ENCODE measurements at places on chromosomes 7 and 10.
A peak's percentile ranks its signal among the peaks of the same experiment; 100 is the strongest.

DNA sequence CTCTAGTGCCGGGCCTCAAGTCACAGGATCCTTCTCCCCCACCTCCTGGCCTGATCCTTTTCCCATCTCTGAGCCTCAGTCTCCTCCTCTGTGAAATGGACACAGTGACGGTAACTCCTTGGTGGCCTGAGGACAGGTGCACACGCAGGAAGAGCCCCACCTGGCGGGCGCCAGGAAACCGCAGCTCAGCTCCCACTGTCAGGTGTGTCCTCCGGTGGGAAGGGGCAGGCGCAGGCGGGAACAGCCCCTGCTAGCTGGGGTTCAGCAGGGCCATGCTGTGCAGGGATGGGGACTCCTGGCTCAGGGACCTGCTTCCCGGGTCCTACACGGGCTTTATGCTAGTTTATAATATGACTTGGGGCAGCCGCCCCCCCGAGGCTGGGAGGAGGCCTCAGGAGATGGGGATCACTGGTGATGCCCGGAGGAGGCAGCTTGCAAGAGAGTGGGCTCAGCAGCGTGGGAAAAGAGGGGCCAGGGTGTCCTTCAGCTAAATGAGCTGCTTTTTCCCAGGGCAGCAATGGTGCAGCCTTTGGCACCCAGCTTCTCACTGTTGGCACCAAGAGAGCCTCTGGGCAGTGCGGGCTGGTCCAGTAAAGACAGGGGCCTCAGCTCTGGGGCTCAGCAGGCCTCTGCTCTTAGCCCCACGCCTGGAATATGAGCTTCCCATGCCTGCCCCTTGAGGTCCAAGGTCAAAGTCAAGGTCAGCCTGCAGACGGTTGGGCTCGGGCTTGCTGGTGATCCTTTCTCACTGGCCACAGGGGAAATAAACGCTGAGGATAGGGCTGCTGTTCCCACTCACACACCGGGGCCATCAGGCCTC lies 68.0 kb upstream of the FAM20C start:
- no peak for DNase-seq

DNA sequence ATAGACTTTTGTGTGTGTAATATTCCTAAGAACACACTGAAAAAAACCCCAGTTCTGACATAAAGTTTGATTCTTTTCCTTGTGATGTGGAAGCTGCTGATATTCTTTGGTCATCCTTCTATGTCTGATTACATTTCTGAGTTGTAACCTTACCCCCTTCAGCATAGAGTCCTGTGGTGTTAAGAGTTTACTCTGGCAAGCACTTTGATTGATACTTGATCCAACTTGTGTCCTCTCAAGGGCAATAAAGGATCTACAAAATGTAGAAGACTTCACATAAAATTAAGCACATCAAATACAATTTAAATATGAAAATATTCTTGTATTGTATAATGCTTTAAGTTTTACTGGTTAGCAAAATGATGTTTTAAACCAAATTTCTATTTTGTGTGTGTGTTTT lies 221.7 kb upstream of the DKK1 start:
- no peak for DNase-seq

- DNase-seq, result no peak
Measured at GRCh38 chr7:17467386-17467945, 169.0 kb downstream of the AHR start.

DNA sequence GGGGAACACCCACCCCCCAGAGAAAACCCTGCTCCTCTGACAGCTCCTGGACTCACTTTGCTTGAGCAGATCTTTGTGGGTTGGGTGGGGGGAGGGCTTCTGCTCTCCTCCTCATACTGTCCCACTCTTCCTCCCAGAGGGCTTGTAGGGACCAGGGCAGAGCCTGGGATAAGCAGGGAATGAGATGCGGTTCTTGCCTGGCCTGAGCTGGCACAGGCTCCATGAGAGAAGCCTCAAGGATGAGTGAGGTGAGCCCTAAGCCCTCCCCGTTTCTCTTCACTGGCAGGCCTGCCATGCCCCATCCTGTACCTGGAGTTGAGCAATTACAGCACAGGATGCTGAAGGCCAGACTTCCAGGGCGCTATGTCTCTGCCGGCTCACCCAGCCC lies 134.7 kb downstream of the ADAM12 start:
- DNase-seq, result no peak

GRCh38 chr10:70903262-70903921 lies 15.0 kb upstream of the PCBD1 start:
- peak; percentile 47 for DNase-seq

DNA sequence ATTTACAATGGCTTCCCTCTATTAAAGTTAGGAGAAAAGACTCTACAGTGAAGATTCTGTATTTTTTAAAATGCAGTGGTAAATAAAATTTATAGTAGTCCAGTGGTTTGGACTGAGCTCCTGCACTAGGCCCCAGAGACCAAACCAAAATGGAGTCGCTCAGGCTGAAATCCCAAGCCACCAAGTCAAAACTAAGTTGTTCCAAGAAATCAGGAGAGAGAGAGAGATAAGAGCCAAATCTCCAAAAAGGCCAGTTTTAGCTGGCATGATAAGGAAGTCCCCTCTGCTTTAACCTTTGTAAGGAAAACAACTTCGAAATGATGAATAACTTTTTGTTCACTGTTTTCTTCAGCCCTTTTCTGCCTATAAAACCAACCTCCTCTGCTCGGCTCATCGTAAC lies 265.9 kb upstream of the KLF14 start:
- DNase-seq, result no peak

DNA sequence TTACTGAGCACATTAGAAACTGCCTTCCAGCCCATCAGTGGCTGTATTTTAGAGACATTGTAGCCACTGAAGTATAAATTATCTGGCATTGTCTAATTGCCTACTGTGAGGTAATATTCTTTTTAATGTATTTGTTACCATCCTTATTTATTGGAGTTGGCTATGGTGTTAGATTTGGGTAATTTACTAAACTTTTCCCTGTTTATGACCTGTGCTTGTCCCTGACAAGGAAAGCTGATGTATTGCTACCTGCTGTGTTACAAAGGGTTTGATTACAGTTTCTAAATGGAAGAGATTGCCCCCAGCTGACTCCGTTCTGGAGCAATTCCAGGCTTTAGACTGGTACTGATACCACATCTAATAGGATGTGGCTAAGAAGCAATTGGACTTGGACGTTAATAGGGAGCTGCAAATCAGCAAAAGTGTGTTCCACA lies 12.3 kb upstream of the ASCC1 start:
- DNase-seq, result no peak

GRCh38 chr7:112184455-112184854 lies 21.7 kb downstream of the DOCK4 start:
- no peak for DNase-seq

GRCh38 chr10:77157248-77158019 lies 480.2 kb downstream of the KCNMA1 start:
- no peak for DNase-seq

GRCh38 chr10:30709229-30709628 lies 79.7 kb upstream of the LYZL2 start:
- DNase-seq, result no peak

DNA sequence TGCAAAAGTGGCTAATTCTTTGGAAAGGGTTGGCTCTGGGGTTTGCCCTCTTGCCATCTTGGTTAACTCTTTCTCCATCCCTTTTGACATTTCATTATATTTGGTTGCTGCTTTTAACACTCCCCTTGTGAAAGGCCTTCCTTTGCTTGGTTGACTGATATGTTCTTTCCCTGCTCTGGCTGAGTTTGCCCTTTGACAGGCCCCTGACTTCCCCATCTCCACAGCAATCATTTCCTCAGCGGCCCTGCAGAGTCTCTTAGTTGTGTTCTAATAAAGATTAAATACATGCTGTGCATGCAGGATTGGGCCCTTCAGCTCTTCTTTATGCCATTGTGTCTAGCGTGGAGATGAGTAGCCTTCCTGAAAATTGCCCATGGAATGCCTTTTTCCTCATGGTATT lies 84.5 kb upstream of the CSTF2T start:
- no peak for DNase-seq

GRCh38 chr10:73905256-73906020 lies 5.5 kb upstream of the PLAU start:
- no peak for DNase-seq

- DNase-seq, result no peak
Measured at GRCh38 chr7:102104245-102104644, 182.4 kb upstream of the SH2B2 start.

- no peak for DNase-seq
Measured at GRCh38 chr7:26664735-26665416, 199.5 kb downstream of the SKAP2 start.
